Testis (tissue), 5 donors: ENCODE measurements at places on chromosomes 3 and 15. TPM values are rescaled to one million over a fixed set of nuclear protein-coding genes. Genes with fewer than 3 reads are reported as not detected.

DNA sequence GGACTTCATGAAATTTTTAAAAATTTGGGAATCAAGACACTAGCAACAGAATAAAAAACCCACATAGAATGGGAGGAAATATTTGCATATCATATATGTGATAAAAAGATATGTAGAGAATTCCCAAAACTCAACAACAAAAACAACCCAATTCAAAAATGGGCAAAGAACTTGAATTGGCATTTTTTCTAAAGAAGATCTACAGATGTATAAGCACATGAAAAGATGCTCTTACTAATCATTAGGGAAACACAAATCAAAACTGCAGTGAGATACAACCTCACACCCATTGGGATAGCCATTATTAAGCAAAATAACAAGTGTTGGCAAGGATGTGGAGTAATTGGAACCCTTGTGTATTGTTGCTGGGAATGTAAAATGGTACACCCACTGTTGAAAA is 10.1 kb downstream of the LCTL start:
- H3K27ac ChIP-seq = no peak overlapping the region
- H3K27me3 ChIP-seq = no peaks in the 10 kb centered on the region
- no peaks in the 10 kb centered on the region for H3K36me3 ChIP-seq
- H3K4me3 ChIP-seq = no peak overlapping the region
- DNase-seq = no peak

DNA sequence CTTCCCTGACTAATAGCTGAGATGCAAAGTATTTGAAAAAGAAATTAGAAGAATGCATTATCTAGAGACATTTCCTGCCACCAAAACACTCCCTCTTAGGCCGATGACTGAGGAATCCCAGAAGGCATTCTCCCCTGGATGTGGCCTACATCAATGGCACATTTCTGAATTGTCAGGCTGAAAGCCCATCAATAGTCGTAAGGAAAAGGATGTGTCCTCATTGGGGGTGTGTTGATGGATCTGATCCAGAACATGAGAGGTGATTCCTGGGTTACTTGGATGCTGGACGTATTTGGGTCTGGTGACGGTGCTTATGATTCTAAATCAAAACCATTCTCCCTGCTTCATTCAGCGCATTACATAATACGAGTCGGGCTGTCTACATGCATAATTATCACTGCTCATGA is 216.9 kb upstream of the CDIN1 start:
- H3K4me1 ChIP-seq = no peaks in the 10 kb centered on the region
- no peak overlapping the region for H3K4me3 ChIP-seq
- H3K36me3 ChIP-seq = no peaks in the 10 kb centered on the region

CFAP161 gene
- total RNA-seq = 4.6 TPM

IGDCC3 gene
- 6.5 TPM for total RNA-seq

FAM43A gene
- 22.1 TPM for total RNA-seq

DNA sequence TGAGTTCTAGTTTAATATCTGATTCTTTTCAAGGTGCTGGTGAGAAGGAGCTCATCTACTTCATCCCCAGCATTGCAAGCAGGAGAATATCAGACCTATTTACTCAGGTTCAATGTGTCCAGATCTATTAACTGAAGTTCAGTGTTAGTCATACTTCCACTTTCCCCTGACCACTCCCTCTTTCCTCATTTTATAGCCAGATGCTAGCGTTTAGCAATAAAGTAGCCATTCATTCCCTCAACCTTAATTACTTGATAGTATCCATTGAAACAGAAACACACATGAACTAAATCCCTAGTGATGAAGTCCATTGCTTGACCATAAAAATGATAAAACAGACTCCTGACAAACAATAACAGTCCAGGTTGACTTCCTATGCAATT is 60.0 kb downstream of the RPL22L1 start:
- no peak overlapping the region for H3K27ac ChIP-seq
- DNase-seq = no peak
- H3K4me3 ChIP-seq = no peak overlapping the region

SPINK8 gene
- not detected for total RNA-seq

- H3K4me1 ChIP-seq = peaks cover 38% of the 10 kb centered on the region
- H3K4me3 ChIP-seq = no peak overlapping the region
- H3K36me3 ChIP-seq = no peaks in the 10 kb centered on the region
- DNase-seq = no peak
- no peak overlapping the region for H3K27ac ChIP-seq
Observed at GRCh38 chr15:57500979-57501576, 90.6 kb upstream of the MYZAP start.

PARL gene
- total RNA-seq = 57.6 TPM

- H3K27me3 ChIP-seq = no peaks in the 10 kb centered on the region
- H3K27ac ChIP-seq = no peak overlapping the region
- no peaks in the 10 kb centered on the region for H3K36me3 ChIP-seq
- peak; percentile 77 for DNase-seq
Observed at GRCh38 chr3:50519471-50520089, 16.1 kb upstream of the CACNA2D2 start.

FBXW12 gene
- 0.81 TPM for total RNA-seq

GRCh38 chr3:112338021-112338726 is 5.2 kb downstream of the CD200 start:
- H3K4me1 ChIP-seq = no peaks in the 10 kb centered on the region
- no peak overlapping the region for H3K27ac ChIP-seq
- H3K4me3 ChIP-seq = no peak overlapping the region
- H3K36me3 ChIP-seq = no peaks in the 10 kb centered on the region
- DNase-seq = no peak

TMOD2 gene
- 5.9 TPM for total RNA-seq

WWTR1 gene
- 46.5 TPM for total RNA-seq

GAP43 gene
- total RNA-seq = 0.63 TPM

DNA sequence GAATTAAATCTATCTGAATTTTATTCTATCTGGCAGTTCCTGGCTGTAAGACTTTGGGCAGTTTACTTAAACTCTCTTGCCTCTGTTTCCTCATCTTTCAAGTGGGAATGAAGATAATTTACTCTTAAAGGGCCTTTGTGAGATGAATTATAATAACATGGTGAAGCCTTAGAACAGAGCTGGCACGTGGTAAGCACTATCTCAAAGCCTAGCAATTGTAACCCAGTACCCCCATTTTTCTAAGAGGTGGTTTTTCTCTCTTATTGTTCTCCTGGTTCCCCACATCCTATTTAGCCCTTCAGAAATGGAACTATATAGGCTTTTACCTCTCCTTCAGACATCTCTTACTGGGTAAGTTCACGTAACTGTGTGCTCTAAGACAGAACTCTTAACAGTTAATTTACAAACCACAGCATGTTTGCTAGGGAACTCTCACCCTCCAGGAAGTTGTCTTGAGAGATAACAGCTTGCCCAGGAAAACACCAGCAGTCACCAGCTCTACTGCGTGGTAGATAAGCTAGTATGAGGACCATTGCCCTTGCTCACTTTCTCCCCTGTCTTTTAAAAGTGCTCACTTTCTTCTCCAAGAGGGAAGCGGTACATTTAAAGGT is 12.3 kb upstream of the CRBN start:
- H3K4me1 ChIP-seq = peaks cover 4% of the 10 kb centered on the region
- H3K27me3 ChIP-seq = no peaks in the 10 kb centered on the region
- no peaks in the 10 kb centered on the region for H3K36me3 ChIP-seq
- DNase-seq = no peak
- no peak overlapping the region for H3K27ac ChIP-seq

GALNT15 gene
- 13.0 TPM for total RNA-seq

- DNase-seq = no peak
- peaks cover 2% of the 10 kb centered on the region for H3K4me1 ChIP-seq
- H3K27me3 ChIP-seq = no peaks in the 10 kb centered on the region
- H3K27ac ChIP-seq = no peak overlapping the region
- no peaks in the 10 kb centered on the region for H3K36me3 ChIP-seq
Observed at GRCh38 chr3:29447946-29448627, 167.2 kb downstream of the RBMS3 start.

CHAC1 gene
- 2.5 TPM for total RNA-seq

- no peak overlapping the region for H3K4me3 ChIP-seq
- H3K36me3 ChIP-seq = no peaks in the 10 kb centered on the region
- no peak for DNase-seq
- H3K27ac ChIP-seq = no peak overlapping the region
Observed at GRCh38 chr3:184368116-184368515, 6.6 kb downstream of the POLR2H start.

DNA sequence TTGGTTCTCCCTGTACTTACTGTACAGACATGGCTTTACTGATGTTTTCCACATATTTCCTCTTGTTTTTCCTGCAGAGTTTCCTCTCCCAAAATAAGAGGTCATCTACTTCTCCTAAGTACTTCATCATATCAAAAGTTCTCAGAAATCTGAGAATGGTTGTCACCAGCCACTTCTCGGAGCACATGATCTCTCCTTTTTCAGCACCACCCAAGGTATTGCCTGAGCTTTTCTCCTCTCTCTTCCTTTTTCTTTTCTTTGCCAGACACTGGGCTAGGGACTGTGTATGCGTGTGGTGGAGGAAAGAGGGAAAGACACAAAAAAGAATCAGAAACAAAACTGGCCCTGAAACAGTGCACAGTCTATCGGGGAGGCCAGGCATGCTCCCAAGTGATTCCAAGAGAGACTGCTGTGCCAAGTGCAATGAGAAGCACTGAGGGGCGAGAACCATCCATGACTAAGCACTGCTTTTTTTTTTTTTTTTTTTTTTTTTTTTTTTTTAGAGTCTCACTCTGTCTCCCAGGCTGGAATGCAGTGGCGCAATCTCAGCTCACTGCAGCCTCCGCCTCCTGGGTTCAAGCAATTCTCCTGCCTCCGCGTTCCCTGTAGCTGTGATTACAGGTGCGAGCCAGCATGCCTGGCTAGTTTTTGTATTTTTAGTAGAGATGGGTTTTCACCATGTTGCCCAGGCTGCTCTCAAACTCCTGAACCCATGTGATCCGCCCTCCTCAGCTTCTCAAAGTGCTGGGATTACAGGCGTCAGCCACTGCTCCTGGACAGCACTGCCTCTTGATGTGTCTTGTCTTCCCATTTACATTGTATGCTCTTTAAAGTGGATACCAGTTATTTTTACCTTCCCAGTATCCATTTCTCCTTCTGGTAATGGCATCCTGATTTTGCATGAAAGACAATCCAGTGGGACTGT is 194.0 kb upstream of the FEZF2 start:
- no peak overlapping the region for H3K4me3 ChIP-seq
- H3K4me1 ChIP-seq = no peaks in the 10 kb centered on the region
- H3K36me3 ChIP-seq = no peaks in the 10 kb centered on the region
- peak; percentile 41 for DNase-seq

- H3K36me3 ChIP-seq = no peaks in the 10 kb centered on the region
- no peak for DNase-seq
- no peak overlapping the region for H3K4me3 ChIP-seq
- H3K27ac ChIP-seq = no peak overlapping the region
- H3K27me3 ChIP-seq = no peaks in the 10 kb centered on the region
Observed at GRCh38 chr15:81792646-81793045, 253.2 kb downstream of the MEX3B start.

SLC24A5 gene
- total RNA-seq = not detected

DNA sequence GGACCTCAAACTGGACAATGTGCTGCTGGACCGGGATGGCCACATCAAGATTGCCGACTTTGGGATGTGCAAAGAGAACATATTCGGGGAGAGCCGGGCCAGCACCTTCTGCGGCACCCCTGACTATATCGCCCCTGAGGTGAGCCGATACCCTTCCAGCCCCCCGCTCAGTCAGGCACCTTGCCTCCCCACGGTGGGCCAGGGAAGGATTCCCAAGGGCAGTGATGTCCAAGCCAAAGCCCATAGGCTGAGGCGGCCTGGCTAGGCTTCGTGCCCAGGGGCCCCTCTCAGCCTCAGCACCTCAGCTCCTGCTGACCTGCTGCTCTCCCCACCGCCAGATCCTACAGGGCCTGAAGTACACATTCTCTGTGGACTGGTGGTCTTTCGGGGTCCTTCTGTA is 27.7 kb downstream of the PRKCD start:
- no peak for DNase-seq
- H3K27me3 ChIP-seq = no peaks in the 10 kb centered on the region
- no peak overlapping the region for H3K27ac ChIP-seq
- H3K36me3 ChIP-seq = no peaks in the 10 kb centered on the region

SKOR1 gene
- 2.2 TPM for total RNA-seq

PP2D1 gene
- total RNA-seq = 9.3 TPM

DNA sequence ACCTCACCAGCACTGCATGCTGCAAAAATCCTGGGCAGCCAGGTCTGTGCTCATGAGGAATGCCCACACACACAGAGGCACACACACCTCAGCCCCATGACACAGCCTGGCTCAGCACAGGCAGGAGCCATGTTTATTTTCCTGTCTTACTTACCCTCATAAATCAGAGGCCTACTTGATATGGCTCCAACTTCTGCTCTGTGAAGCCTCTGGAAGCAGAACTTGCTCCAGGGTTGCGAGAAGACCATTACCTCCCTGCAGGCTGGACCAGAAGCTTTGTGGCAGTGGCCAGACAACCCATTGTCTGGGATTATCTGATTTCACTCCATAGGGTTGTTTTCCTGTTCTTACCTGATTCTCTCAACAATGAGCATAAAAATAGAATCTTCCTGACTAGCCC is 43.8 kb upstream of the CMTM8 start:
- no peak overlapping the region for H3K27ac ChIP-seq
- no peaks in the 10 kb centered on the region for H3K36me3 ChIP-seq
- H3K27me3 ChIP-seq = no peaks in the 10 kb centered on the region
- DNase-seq = no peak
- no peaks in the 10 kb centered on the region for H3K4me1 ChIP-seq

NTRK3 gene
- 24.6 TPM for total RNA-seq

DNA sequence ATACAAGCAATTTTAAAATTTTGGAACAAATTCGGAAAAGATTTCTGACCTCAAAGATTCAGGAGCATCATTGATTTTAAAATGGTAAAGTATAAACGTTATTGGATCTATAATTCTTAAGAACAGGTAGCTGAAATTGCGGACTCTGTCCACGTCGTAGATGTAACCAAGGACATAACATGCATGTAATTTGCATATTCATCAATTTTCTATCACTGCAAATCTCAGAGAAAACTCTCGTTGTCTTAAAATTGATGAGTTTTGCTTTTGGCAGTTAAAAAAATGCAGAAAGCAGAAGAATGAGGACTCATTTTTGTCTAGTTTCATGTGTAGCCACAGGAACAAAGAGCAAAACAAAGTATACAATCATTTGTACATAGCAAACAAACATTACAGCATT is 1094.4 kb downstream of the SI start:
- no peaks in the 10 kb centered on the region for H3K27me3 ChIP-seq
- H3K27ac ChIP-seq = no peak overlapping the region
- no peaks in the 10 kb centered on the region for H3K4me1 ChIP-seq
- DNase-seq = no peak
- no peaks in the 10 kb centered on the region for H3K36me3 ChIP-seq

DNA sequence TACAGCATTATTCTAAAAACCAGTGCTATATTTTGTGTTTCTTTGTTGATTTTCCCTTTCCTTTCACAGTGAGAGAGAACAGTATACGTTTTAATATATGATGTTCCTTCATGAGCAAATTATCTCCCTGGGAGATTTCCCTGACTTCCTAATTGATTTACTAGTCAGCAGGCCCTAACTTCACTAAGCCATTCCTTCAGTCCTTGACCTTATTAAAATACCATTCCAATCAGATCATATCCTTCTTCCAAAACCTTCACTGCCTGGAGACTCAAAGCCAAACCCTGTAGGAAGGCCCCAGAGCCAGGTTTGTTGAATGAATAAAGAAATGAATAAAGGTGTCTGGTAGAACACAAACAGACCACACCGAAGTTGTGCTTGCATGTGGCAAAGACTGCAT is 43.8 kb upstream of the ARHGEF3 start:
- H3K27ac ChIP-seq = no peak overlapping the region
- no peak for DNase-seq
- H3K4me3 ChIP-seq = no peak overlapping the region
- no peaks in the 10 kb centered on the region for H3K27me3 ChIP-seq
- no peaks in the 10 kb centered on the region for H3K36me3 ChIP-seq
- H3K4me1 ChIP-seq = peaks cover 11% of the 10 kb centered on the region
